Cerebellar nuclear complex (tissue), 1 donor: ENCODE measurements at places on chromosomes 16 and 17.

GRCh38 chr17:69967910-69968411 lies 107.1 kb upstream of the KCNJ16 start:
- DNase-seq, result no peak

DNA sequence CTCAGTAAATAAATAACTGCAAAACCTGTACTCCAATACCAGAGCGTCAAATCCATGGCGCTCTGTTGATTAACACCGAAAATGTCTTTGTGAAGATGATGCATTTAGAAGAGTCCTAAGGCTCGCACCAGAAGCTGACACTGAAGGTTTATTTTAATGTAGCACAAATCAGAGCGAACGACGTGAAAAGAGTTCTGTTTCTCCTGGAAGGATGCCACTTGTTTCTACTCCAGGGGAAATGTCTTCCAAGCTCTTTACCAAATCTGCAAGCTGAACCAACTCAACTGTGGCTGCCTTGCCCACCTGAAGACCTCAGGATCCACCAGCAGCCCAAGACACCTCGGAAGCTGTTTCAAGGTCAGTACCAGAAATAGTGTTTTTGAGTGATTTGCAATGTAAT lies 194.4 kb upstream of the MAF start:
- no peak for DNase-seq

DNA sequence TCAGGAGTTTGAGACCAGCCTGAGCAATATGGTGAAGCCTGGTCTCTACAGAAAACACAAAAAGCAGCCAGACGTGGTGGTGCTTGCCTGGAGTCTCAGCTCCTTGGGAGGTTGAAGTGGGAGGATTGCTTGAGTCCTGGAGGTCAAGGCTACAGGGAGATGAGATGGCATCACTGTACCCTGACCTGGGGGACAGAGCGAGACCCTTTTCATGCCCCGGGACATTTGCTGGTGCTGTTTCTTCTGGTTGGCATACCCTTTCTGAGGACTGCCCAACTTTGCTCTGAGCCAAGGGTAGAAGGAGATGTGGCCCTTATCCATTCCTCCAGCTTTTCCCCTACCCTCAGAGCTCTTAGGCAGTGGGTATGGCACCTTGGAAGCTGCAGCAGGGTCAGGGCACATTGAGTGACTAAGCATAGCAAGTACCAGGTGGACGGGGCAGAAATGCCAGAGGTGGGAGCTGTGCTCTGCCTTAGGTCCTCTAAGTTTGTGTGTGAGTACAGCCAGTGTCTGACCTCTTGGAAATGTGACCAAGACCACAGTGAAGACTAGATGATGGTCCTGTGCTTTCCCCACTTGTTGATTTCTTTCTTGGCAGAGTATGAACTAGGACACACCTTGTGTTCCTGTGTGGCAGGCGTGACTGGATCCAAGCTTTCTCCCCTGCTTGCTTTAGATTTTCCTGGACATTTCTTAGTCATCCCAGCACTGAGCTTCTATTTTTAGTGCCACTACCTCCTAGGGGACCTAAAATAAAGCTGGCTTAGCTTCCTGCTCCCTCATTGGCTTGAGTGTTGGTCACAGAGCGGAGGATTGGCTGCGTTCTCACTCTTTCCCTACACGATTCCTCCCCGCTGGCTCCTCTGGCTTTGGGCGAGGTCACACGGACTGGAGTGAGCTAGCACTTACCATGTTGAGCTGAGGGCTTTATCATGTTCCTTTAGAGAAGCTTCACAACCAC lies 9.9 kb upstream of the EDC4 start:
- DNase-seq, result peak; percentile 78

- DNase-seq, result no peak
These were observed 5.4 kb downstream of the SLC47A1 start for GRCh38 chr17:19539040-19539399.

GRCh38 chr16:56483394-56483793 lies 32.0 kb downstream of the OGFOD1 start:
- DNase-seq, result no peak

- DNase-seq, result no peak
These were observed 30.8 kb downstream of the NLRP1 start for GRCh38 chr17:5553479-5553878.

GRCh38 chr17:5788266-5788900 lies 204.1 kb upstream of the NLRP1 start:
- DNase-seq, result no peak

- DNase-seq, result no peak
These were observed 42.0 kb downstream of the PLD6 start for GRCh38 chr17:17164156-17164555.

DNA sequence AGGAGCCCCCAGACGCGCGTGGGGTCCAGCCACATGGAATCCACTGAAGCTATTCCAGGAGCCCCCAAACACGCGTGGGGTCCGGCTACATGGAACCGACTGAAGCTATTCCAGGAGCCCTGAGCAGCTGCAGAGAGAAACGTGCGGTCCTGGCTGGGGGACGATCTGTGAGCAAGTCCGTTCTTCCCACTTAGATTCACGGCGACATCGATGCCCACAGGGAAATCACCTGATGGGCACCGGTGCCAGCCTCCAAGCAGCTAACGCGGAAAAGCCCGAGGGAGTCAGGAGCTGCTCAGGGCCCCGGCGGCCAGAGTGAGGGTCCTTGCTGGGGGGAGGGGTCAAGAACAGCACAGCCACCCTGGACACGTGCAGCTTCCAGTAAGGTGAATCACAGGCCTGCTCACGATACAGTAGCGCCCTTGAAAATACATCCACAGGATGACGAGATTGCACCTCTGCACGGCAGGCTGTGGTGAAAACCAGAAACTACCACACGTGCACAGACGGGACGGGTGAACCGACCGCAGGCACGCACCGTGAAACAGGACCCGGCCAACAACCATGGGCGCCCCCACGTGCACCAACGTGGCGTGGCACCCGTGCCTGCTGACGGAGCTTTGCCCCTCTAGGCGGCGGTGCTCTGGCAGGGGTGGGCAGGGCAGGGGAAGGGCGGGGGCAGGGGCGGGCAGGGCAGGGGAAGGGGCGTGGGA lies 77.7 kb upstream of the GNG13 start:
- DNase-seq, result no peak

- no peak for DNase-seq
These were observed 1.0 kb downstream of the LITAF start for GRCh38 chr16:11585460-11586377.

DNA sequence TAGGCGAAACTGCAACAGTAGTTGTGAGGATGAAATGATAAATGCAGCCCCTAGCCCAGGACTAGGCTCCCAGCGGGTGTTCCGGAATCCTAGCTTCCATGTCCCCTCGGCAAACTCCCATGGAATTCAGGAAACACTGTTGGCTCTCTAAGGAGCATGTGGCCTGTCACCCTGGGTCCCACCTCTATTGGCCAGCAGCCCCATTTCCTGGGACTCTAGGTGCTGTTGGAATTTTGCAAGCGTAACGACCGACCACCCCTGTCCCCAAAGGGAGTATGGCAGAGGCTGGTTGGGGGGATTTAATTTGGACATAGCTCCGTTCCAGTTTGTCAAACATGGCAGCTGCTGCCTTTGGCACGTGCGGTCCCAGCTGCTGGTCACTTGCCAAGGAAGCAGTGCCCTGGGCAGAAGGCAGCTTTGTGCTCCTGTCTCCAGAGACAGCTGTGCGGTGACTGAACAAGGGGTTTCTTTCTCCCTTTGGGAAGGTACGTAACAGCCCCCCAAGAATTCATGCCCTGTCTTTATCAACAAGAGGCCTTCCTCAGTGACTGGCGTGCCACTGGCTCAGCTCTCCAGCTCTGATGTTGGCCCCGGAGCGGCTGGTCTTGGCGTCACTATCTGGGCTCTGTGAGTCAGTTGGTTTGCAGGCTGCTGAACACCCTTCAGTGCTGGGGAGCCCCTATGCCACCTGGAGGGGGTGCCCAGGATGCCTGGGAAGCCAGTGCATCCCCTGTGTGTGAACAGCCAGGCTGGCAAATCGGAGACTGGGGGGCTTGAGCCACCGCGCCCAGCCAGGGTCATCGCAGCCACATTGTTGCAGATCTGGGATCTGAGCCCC lies 235.2 kb upstream of the TNRC6C start:
- no peak for DNase-seq

- DNase-seq, result no peak
These were observed 27.2 kb downstream of the NPLOC4 start for GRCh38 chr17:81609541-81610311.

- no peak for DNase-seq
These were observed 101.2 kb downstream of the OR1D5 start for GRCh38 chr17:2962236-2962635.

- DNase-seq, result no peak
These were observed 99.3 kb downstream of the GAS7 start for GRCh38 chr17:10099051-10099571.

DNA sequence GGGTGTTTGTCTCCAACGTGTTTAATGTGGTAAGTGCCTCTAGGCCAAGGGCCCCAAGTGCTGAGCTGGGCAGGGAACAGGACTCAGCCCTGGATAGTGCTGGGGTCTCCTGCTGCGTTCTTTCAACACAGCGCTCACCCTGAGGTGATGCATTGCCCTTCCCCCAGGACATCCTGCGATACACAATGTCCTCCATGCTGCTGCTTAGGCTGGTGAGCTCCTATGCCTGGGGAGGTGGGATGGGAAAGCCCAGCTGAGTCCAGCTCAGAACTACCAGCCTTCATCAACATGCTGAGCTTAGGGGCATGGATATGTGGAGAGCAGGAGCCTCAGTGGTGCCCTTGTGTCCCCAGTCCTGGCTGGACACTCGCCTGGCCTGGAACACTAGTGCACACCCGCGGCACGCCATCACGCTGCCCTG lies 563 bp downstream of the ZACN start:
- DNase-seq, result no peak

DNA sequence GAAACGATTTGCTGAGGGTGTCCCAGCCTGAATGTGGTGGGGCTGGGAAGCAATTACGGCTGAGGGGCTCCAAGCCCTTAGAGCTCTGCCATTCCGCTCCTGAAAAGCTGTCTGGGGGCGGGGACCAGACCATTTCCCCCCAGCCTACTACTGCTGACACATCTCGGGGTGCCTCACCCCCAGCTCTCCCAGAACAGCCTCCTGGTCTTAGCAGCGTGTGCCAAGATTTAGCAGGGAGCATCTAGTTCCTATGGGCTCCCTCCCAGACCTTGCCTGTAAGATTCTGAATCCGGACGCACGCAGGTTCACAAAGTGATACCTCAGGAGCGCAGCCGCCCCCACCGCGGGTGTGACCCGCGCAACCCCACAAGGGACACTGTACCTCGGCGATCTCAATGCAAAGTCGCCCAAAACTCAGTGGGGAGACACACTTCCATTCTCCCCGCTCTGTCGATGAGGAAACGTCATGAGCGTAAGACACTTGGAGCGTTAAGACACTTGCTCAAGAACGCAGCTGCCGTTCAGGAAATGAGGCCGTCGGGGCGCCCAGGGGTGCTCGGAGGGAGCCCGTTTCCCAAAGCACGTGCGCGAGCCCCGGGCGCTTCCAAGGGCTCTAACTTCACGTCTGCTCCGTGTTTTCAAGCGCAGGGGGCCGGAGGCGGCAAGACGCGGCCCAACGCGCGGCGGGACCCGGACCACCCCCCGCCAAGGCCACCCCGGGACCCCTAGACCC lies 629 bp downstream of the GEMIN4 start:
- no peak for DNase-seq

DNA sequence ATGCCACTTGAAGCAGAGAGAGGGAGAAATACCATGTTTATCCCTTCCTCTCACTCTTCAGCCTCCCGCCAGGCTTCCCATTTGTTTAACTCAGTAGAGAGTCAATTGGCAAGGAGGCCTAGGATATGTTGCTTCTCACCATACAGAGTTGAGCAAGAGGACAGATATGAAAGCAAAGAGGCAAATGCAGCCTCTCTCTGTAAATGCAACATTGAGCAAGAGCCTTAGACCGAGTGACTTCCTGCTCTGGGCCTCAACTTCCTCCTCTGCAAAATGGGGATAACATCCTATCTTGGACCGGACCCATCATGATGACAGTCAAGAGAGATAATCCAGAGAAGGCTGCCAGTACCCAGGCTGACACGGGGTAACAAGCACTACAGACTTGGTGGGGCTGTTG lies 36.8 kb downstream of the SOCS1 start:
- DNase-seq, result no peak

GRCh38 chr17:28282596-28282995 lies 36.4 kb upstream of the TMEM97 start:
- DNase-seq, result no peak

DNA sequence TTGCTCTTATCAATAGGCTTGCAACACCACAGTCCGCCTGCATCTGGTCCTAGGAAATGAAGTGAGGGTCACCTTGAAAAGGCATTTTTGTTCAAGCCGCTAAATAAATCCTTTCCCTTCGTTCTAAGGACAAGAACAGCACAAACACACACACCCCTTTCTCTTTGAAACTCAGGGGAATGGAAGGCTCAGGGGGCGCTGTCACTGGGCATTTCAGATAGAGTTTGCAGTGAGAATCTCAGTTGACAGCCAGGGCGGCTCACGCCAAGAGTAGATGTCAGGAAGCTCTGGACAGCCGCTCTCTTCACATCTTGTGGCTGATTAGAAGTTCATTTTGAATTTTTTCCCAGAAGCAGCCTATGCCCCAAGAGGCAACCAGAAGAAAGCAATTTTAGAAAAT lies 39.8 kb downstream of the ABAT start:
- DNase-seq, result no peak

GRCh38 chr17:66720567-66720966 lies 114.3 kb upstream of the CACNG5 start:
- DNase-seq, result no peak

DNA sequence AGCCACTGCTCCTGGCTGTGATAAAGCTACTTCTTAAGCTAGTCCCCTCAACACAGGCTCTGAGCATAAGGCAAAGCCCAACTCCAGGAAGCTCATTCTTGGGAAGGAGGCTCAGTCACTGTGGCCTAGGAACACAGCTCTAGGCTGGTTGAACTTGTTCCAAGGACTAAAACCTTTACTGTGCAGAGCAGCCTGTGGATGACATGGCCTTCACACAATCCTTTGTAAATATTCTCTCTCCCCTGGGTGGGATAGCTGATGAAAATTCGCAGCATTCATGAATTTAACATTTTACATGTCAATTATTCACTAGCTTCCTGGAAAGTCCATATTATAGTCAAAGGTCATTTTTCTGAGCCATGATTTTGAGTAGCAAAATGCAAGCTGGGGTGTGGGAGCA lies 28.9 kb downstream of the BEAN1 start:
- no peak for DNase-seq

- DNase-seq, result no peak
These were observed 4.2 kb upstream of the CBX4 start for GRCh38 chr17:79843474-79843815.

DNA sequence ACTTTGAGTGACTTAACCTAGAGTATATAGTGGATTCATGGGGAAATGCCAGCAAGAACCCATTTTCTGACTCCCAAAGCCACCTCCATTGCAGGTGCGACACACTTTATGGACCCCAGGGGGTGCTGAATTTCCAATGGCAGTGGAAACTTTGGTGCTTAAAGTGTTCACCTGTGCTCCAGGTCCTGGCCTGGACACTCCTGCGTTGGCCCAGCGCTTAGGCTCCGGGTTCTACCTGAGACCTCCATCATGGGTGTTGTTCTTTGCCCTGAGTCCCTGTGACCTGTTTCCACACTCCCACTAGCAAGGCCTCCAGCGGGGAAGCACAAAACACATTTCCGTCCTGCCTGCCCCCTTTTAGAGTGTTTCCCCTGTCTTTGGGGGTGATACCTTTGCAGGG lies 3.0 kb downstream of the CCNF start:
- no peak for DNase-seq

- DNase-seq, result no peak
These were observed 57.3 kb downstream of the ABCC12 start for GRCh38 chr16:48098472-48098871.
